NCI-H82 (cell line): ENCODE measurements at places on chromosomes 13 and 19.

DNA sequence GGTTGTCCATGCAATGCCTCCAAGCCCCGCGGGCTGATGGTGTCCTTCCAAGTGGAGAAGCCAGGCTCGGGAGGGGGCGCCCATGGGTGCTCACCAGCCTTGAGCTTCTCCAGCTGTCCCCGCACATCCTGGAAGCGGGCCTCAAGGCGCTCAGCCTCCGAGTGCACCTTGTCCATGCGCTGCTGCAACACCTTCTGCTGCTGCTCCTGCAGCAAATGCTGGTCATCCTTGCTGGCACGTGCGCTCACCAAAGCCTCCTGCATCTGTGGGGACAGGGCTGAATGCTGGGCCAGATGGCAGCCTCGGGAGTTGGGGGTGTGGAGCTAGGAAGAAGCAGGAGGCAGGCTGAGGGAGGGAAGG lies 22.8 kb upstream of the EMP3 start:
- DNase-seq: peak; percentile 61

GRCh38 chr13:103101901-103102300 lies 35.7 kb upstream of the SLC10A2 start:
- no peak for DNase-seq

GRCh38 chr13:22387899-22388298 lies 717.0 kb downstream of the FGF9 start:
- no peak for DNase-seq

DNA sequence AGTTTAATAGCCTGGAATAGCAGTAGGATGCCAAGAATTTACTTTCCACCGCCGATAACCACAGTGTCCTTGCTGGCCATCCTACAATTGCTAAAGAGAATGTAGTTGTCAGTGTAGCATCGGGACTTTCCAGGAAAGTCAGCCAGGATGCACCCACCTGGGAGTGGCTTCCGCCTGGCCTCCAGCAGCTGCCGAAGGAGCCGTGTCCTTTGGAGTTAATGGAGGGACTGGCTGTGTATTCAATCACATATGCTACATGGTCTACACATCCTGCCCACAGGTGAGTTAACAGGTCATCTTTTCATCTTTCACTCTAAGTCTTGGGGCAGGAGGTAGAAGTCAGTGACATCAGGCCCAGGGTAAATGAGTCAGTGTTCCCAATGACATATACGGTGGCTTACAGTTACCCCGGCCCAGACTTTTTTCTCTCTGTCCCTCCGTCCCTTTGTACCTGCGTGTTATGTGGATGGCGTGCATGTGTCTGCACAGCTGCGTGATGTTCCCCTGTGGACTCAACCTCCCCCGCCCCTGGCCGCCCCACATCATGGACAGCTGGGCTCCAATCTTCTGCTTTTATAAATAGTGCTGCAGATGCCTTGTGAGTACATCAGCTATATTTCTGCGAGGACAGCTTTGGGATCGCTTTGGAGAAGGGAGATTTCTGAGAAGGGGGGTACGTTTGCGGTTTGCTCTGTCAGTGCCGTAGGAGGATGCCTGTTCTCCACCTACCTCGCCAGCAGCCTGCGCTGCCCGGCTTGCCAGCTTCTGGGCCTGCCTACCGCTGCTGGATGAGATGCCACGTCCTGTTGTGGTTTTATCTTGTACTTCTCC lies 63.1 kb downstream of the ATP11A start:
- DNase-seq: no peak

DNA sequence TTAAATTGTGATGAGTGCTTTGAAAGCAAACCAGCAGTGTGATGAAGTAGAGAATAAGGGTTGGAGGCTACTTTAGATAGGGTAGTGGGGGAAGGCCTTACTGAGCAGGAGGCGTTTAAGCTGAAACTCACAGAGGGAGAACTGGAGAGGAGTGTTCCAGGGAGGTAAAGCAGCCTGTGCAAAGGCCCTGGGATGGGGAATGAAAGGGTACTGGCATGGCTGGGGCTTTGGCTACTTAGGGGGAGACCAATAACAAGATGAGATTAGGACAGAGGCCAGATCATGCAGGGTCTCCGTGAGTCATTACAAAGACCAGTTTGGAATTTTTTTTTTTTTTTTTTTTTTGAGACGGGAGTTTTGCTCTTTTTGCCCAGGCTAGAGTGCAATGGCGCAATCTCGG lies 1.1 kb downstream of the PPP5C start:
- DNase-seq: peak; percentile 30

DNA sequence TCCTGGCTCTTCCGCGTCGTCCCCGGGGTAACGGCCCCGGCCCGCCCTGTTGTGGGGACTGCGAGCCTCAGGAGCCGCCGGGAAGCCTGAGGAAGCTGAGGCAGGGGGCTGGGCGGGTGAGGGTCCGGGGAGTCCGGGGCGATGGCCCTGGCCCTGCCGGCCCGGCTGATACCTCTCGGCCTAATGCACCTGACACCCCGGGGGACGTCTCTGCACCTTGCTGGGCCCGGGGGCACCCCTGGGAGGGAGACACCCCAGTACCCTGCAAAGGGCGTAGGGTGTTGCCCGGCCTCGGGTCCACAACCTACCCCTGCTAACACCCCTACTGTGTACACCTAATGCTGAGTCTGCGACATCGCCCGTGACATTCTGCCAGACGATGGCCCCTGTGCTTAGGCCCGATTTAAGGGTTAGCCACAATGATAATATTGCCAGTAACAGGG lies 410 bp downstream of the PIN1 start:
- no peak for DNase-seq

GRCh38 chr13:106466691-106467426 lies 68.6 kb downstream of the EFNB2 start:
- peak; percentile 46 for DNase-seq

DNA sequence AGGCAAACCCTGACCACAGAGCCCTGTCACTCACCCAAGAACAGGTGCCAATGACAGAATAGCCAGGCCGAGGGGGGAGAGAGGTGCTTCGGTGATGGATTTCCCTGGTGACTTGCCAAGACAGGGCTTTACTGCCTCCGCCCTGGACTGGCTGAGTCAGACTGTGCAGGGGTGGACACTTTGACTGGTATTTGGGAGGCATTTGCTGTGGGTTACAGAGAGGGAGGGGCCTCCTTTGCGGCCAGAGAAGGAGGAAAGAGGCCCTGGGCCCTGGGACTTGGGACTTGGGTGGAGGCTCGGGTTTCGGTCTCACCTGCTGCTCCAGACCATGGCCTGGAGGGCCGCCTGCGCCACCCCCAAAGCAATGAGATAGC lies 4.6 kb upstream of the EPS8L1 start:
- DNase-seq: no peak

- no peak for DNase-seq
These were observed 350.5 kb downstream of the KCNRG start for GRCh38 chr13:50365408-50366391.

- DNase-seq: no peak
These were observed 67.7 kb upstream of the RAP2A start for GRCh38 chr13:97366172-97366688.

- no peak for DNase-seq
These were observed 6.2 kb downstream of the SARS2 start for GRCh38 chr19:38924388-38924787.

DNA sequence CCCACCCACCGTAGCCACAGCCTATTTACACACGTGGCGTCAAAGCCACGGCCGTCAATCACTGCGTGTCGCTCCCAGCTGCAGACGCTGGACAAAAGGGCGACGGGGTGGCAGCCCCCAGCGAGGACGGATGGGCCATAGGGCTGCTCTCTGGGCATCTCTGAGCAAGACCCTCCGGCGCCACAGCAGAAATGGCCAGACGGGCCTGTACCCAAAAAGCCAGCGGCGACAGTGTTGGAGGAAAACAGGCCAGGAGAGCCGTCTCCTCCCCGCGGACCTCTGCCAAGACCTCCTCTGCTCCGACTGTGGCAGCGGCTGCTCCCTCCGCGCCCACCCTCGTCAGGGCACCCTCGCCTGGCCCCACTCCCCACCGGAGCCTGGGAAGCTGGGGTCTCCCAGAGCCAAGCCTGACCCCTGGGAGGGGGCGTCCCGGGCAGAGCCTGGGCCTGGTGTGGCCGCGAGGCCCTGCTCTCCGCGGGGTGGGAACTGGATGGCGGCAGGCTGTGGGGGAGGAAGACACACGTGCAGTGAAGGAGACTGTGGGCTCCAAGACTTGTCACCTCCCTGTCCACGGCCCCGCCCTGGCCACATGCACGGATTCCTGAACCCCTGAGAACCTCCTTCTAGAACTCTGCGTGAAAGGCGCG lies 2.7 kb downstream of the C2CD4C start:
- DNase-seq: no peak

GRCh38 chr19:51592521-51592920 lies 21.4 kb downstream of the ZNF175 start:
- DNase-seq: no peak

GRCh38 chr19:33552191-33552927 lies 30.8 kb upstream of the PEPD start:
- DNase-seq: no peak

DNA sequence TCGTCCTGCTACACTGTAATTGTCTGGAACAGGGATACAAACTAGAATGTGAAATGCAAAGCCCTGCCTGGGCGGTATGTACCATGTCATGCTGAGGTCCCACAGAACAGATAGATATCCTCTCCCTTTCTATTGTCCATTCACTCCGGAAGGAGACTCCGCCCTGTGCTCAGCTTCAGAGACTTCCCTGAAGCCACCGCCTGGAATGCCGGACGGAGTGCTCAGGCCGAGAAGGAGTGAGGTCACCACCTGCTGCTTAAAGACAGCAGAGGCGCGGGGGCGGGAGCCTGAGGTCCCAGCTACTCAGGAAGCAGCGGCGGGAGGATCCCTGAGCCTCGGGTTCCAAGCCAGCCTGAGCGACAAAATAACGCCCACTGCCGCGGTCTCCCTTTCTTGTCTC lies 890 bp upstream of the ZNF611 start:
- DNase-seq: no peak

DNA sequence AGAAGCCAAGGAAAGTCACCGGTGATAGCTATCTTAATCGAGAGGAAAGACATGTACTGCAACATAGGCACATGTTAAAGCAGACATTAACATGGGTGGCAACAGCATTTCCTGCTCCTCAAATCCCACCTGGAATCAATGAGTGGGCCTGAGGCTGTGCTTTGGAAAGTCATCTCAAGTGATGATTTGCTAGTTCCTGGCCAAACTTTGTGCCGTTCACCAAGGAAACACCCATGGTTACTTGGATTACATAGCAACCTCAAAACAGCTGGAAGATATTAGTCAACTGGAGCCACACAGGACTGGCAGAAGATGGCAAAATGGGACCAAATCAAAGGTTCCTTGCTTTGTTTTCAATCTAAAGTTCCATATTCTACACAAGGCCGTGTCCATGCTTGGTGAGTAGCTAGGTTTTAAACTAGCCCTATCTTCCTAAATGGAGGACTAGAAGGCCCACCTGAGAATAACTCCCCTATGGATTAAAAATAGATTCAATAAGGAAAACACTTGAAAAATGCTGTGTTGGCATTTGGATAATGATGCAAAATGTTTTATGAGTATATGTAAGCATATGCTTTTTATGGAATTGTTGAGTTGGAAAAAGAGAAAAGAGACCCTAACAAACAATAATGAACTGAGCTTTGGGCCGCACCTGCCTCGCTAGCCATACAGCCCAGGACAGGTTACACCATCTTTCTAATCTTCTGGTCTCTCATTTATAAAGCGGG lies 144.5 kb downstream of the RGCC start:
- no peak for DNase-seq

- DNase-seq: no peak
These were observed 161.9 kb downstream of the B3GLCT start for GRCh38 chr13:31361673-31362072.
